CD4-positive, alpha-beta T cell treated with Interleukin-15 for 1 hour (primary cell): ENCODE measurements at places on chromosomes 5 and 9.

GRCh38 chr9:77708064-77708815, 60.1 kb upstream of the GNA14 start:
- DNase-seq: no peak

DNA sequence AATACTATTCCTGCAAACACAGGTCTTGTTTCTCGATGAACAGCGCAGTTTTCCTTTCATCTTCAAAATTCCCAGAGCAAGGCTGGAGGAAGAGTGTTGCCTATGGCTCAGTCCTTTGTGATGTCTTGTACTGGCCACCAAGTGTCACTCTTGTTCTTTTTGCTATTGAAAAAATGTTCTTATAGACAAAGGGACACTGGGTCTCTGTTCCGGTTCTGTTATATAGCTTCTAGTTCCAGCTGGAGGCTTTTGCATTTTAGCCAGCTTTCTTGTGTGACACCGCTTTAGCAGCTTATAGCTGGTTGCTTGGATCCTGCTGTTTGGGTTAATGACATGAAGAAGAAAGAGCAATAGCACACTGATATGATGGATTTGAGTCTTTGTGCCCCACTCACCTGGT, 343.7 kb upstream of the KCNN2 start:
- DNase-seq: no peak

GRCh38 chr5:159257629-159258283, 5.3 kb upstream of the UBLCP1 start:
- DNase-seq: no peak

DNA sequence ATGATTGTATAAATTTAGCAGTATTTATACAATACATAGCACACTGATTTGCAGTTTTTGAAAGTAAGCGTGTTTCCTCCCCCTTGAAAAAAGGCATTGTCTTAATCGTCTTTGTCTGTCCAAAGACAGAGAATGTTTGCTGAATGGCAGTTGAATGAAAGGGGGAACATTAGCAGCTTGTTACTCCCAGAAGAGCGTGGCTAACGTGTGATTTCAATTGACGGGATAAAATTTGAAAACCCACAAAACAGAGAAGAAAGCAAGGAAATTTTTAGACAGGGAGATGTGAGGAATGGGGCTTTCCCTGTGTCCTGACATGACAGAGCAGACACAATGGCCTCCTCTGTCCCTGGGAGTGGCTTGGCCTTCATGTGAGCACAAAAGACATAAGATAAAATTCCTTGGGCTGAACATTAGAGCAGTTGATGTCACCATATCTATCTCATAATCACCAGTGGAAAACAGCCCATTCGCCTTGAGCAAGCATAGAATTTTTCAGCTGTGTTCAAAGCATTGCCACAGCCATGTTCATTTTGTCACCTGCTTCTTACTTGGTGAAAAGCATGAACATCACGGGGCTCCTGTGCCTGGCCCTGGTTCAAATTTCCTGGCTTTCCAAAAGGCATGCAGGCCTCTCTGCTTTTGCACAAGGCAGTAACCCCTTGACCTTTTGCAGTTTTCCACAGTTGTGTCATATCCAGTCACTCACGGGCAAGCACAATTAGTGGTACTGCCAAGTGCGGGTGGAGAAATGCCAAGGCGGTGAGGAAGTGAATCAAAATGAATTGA, 126.9 kb downstream of the TLE1 start:
- DNase-seq: no peak

DNA sequence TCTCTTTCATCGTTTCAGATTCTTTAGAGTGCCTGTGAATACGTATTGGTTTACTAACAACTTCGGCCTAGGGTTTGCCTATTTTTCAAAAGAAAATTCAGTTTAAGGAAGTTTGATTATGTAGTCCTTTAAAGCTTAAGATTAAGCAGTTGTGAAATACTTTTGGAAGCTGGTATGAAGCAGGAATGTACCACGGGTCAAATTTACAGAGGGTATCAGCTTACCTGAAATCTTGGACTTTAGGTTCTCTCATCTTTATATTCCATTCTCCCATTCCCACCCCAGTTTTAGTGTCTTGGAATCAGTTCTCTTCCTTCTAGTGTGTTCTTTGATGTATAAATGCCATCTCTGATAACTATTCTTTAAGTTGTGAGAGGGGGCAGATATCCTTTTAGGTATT, 53.2 kb downstream of the IQGAP2 start:
- DNase-seq: no peak

DNA sequence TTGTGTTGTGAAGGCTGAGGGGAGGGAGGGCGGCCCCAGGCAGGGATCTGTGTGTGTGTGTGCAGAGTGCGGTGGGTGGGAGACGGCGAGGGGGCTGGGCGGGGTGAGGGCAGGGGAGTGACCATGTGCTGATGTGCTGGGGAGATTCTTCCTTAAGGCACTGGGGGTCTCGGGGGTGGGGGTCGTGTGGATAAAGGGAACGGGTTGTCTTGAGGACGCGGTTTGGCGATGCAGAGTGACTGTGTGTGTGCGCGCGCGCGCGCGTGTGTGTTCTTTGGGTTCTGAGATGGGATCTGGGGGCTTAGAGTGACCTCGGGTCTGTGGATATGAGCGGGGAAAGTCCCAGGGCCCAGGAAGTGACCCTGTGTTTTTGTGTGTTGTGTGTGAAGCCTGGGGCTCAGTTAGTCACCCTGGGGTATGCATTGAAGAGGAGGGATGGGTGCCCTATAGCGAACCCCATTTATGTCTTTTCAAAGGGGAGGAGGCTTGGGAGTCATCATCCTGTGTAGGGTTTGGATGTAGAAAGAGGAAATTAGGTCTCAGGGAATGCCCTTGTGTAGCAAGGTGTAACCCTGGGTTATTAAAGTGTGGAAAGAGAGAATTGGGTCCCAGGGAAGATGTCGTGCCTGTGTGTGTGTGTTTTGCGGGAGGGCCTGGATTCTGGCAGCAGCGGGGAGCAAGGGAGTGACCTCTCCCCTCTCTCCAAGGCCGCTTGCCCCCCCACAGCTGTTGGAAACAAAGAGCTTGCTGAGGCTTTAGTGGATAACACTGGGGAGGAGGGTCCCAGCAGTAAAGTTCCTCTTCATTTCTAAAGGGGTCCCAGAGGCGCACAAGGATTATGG, 1.4 kb downstream of the TMEFF1 start:
- no peak for DNase-seq

GRCh38 chr5:32126691-32127090, 47.4 kb downstream of the GOLPH3 start:
- DNase-seq: no peak

DNA sequence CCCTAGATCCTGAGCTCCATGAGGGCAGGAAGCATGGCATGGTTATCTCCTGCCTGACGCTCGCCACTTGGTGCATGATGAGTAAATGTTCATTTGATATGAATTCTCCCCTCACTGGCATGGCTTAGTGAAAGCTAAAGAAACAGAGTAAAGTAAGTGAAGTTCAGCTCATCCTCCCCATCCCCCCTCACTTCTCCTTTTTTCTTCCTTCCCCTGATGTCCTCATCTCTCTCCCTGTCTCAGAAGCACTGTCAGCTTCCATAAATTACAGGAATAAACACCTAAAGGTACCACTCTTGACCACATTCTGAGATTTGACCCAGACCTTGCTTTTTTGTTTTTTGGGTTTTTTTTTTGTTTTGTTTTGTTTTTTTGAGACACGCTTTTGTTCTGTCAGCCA, 73.3 kb downstream of the SNX18 start:
- no peak for DNase-seq

DNA sequence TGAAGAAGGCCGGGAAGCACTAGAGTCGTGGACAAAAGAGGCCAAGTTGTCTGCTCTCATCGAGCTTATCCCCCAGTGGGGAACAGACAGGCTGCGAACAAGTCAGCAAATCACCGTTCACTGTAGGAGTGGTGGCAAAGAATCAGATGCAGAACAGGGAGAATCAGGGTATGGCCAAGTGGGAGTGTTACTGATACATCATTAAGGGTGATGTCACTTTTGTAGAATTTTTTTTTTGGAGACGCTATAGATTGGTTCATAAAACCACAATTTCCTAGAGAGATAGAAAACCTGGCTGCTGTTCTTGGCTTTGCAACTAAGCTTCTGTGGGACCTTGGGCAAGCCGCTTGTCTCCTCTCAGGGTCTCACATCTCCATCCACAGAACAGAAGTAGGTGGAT, 21.3 kb downstream of the SPRY4 start:
- DNase-seq: no peak

DNA sequence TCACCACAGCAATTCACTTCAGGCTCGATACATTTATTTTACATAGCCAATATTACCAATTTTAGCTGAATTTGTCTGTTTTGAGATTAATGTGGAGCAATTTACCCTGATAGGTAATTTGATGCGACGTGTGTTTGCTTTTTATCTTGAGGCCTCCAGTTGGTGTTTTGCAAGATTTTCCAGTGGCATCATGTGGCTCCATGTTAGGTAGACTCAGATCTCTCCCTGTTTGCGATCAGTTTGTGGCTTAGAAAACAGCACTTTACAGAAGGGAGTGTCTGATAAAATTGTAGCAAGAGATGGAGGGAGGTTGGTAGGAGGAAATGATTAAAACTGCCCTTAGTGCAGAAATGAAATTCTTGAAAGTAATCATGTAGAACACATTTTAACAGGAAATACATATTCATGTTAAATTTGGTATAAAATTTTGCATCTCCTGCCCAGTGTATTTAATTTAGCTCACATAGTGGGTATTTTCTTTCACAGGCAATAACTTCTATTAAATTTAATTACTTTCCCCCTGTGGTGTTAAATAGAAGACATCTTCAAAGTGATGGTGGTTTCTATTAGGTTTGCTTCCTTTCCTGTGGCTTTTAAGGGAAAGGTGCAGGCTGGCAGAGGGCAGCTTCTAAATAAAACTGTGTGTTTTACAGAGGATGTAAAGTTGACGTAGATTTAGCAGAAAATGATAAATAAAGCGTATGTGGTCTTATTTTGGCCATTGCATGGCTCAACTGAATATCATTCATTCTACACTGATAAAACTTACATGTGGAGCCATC, 135.8 kb downstream of the KDM4C start:
- DNase-seq: no peak

- no peak for DNase-seq
Measured at GRCh38 chr5:29697785-29698414, 1495.6 kb upstream of the CDH6 start.

GRCh38 chr5:8081179-8081578, 212.2 kb downstream of the MTRR start:
- DNase-seq: no peak

DNA sequence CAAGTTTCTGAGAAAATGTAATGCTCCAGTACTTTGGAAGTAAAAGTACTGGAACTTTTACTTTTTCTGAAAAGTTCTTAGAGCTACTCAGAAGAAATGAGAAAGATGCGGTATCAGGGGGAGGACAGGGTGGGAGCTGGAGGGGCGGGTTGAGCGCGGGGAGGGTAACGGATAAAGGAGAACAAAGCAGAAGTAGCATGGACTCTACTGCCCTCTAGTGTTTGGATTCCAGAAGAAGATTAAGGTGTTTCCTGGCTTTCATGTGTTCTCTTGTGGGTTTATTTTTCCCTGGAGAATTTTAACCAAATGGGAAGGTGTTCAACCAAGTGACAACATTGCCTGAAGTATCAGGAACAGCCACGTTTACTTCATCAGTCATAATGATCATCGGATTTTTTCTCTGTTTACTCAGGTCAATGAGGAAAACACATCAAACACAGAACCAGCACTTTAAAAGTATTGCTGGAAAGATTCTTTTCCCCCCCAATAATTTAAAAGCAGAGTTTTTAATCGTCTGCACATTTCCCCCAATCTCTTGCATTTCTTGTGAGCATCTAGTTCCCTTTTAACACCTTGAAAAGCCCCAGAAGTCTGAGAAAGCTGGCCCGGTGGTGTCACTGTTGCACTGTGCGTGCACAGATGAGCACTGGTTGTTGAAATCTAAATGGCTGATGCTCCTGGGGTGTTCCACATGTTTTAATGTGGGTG, 190.6 kb downstream of the MPDZ start:
- DNase-seq: no peak

- DNase-seq: no peak
Measured at GRCh38 chr9:6655036-6655435, 9.5 kb upstream of the GLDC start.

DNA sequence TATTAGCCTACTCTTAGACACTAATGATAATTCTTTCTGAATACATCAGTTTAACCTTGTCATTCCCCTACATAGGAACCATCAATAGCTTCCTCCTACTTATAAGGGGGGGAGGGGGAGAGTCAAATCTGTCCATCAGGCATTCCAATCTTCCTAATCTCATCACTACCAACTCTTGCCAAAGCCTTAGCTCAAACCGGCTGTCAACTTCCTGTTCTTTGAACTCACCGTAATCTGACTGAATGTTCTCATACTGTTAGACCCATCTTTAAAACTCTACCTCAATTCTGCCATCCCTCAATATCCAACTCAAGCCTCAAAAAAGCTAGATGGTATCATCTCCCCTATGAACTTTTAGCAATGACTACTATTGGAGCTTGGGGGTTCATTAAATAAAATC, 41.9 kb upstream of the RNF38 start:
- no peak for DNase-seq

DNA sequence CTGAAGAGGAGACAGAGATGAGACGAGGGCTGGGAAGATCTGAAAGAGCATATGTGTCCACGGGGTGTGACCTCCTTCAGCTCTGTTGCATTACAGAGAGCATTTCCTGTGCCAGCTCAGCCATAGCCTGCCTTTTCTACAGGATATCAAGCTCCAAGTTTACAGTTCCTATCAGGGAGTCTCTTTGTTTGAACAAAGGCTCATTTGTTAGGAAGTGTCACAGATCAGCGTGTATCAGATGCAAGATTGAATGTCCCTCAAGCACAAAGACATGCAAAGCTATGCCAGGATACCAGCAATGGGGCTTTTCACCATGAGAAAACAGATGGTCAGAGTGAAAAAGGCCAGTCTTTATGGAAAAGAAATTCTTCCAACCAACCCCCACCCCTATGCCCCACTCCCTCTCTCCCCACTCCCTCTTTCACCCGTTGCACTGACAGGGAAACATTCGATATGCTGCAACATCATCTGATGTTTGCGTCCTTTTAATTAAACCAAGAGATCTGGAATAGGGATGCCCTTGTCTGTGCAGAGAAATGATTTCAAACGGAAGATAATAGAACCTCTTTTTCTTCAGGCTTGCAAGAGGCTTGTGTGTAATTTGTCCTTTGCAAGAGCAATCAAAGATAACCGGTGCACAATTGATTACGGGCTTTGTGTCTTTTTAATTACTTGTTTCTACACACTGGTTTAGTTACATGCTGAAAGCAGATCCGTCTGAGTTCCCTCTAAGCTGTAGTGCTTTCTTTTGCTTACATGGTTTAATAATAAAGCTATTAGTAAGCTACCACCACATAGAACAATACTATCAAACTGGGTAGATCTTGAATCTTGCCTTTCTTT, 263.1 kb upstream of the RGMB start:
- DNase-seq: no peak

DNA sequence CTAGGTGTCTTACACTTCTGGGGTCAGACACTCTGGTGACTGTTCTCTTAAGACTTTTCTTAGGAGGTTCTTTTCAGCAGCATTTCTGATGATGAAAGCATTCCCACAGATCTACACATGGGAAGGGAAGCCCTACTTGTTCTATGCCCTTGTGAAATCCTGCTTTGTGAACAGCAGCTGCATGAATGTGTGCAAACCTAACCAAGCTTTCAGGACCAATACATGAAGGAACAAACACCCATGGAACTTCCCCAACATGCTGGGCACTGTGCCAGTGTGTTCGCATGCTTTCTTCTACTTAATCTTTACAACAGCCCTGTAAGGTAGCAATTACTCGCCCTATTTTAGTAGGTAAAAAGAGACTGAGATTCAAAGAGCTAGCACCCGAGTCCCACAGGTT, 439.9 kb upstream of the KLF4 start:
- peak; percentile 41 for DNase-seq

- DNase-seq: no peak
Measured at GRCh38 chr5:158058208-158059120, 199.5 kb upstream of the CLINT1 start.

GRCh38 chr9:18447541-18447940, 26.4 kb upstream of the ADAMTSL1 start:
- DNase-seq: no peak

- peak; percentile 55 for DNase-seq
Measured at GRCh38 chr9:114484854-114485443, 20.3 kb downstream of the WHRN start.
